SHP77 (cell line): ENCODE measurements at places on chromosomes 6 and 20.

- no peak for DNase-seq
Observed at GRCh38 chr6:79801362-79801761, 146.0 kb downstream of the ELOVL4 start.

GRCh38 chr20:2920473-2920872 lies 47.2 kb downstream of the PTPRA start:
- no peak for DNase-seq

- no peak for DNase-seq
Observed at GRCh38 chr6:97668716-97669115, 385.7 kb upstream of the MMS22L start.

GRCh38 chr20:17960927-17961586 lies 7.5 kb downstream of the SNX5 start:
- no peak for DNase-seq

GRCh38 chr20:40056171-40056570 lies 632.9 kb downstream of the MAFB start:
- no peak for DNase-seq

DNA sequence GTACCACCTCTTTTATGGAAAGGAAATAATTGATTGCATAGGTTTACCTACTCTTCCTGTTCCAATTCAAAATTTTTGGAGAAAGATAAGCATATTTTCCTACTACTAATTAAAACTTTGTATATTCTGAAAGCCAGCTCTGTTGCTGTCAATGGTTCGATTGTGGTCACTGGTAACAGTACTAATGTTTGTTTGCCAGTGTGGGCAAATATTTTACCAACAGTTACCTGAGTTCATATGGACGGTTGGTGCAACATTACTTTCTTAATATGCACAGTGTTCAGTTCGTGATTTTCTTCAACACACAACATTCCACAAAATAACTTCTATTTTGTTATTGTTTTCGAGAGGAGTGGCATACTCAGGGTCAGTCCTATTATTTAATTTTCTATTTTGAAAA lies 17.1 kb upstream of the CTAGE9 start:
- DNase-seq, result no peak
